COLO829 (cell line): ENCODE measurements at places on chromosomes 5 and 9.
A peak's percentile ranks its signal among the peaks of the same experiment; 100 is the strongest.

DNA sequence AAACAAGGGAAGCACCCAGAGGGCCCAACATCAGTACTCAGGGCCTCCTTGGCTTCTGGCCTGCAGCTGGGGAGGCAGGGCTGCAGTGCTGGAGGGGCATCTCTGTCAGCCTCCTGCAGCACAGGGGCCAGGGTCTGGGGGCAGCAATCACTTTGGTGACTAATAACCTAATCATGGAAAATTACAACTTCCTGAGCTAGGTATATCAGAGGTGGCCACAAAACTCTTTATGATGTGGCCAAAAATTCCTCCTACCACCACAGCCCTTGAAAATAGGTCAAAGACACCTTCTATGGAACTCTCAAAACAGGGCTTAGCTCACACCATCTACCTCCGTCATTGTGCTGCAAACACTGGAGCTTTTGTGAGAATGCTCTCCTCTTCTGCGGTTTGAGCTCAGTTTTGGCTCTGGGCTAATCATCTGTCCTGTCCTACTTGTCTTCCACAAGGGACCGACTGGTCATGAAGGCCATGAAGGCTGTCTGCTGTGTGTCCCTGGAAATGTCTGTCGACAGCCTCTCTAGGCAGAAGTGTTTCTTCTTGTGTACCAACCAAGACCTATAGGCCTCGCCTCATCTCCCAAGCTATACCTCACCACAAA is 28.6 kb downstream of the CSF2 start:
- no peak for DNase-seq

DNA sequence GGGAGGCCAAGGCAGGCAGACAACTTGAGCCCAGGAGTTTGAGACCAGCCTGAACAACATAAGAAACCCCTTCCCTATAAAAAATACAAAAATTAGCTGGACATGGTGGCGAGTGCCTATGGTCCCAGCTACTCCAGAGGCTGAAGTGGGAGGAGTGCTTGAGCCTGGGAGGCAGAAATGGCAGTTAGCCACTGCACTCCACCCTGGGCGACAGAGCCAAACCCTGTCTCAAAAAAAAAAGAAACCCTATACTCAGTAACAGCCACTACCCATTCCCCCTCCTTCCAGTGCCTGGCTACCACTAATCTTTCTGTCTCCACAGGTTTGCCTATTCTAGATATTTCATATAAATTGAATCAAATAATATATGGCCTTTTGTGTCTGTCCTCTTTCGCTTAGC is 14.3 kb upstream of the SIL1 start:
- no peak for DNase-seq

- no peak for DNase-seq
Measured at GRCh38 chr5:95809414-95809960, 13.0 kb downstream of the GLRX start.

GRCh38 chr5:172541099-172541772 is 86.9 kb upstream of the SH3PXD2B start:
- no peak for DNase-seq

DNA sequence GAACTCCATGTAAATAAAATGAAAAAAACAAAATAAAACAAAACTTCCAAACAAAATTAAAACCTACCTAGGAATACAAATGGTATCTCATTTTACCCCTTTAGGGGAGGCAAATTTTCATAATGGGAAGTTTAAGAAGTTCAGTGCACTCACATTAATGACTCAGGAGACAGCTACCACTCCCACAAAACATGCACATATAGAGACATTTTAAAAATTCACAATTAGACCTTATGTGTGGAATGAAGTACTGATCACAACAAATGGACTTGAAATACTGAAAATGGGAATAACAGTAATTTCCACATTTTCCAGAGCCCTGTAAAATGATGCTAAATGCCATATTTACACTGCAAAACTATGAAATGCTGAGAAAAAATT is 91.8 kb downstream of the FANCC start:
- no peak for DNase-seq

- no peak for DNase-seq
Measured at GRCh38 chr5:17316970-17317459, 99.6 kb downstream of the BASP1 start.

GRCh38 chr9:89010056-89010455 is 18.8 kb downstream of the S1PR3 start:
- no peak for DNase-seq

GRCh38 chr5:139403418-139403786 is 487 bp downstream of the SPATA24 start:
- no peak for DNase-seq

DNA sequence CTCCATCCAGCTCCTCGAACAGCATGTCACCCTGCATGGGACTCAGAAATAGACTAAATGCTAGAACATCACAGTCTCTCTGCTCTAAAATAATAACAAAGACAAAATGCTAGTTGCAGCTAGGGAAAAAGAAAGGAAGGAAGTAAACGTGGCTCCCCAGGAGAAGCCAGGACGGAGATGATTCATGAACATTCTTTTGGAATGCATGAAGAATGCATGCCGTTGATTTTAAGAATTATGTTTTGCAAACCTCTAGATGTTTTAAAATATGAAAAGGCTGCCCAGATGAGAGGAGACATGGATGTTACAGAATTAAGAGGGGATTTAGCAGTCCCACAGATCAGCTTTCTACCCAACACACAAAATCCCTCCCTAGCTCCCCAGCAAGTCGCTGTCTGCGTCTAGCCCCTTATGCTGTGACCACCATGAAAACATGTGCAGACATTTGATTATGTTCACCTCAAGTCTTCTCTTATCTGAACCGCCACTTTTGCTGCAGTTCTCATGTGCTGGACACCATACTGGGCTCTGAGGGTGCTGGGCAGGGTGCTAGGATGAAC is 139.4 kb upstream of the LMX1B start:
- DNase-seq = no peak

DNA sequence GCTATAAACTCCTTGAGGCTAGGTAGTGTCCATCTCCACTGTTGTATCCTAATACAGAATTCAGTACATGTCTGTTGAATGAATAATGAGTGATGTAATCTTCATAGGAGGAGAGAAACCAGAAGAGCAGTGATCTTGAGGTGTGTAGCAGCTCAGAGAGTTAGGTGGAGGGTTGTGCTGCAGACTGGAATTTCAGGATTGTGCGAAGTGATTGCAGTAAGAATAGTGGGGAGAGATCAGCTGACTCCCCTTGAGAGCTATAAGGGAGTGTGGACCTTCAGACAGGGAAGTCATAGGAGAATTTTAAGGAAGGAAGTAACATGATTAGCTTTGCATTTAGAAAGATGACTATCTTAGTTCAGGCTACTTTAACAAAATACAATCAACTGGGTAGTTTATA is 4.4 kb downstream of the SNX24 start:
- no peak for DNase-seq

- no peak for DNase-seq
Measured at GRCh38 chr5:96995419-96995818, 59.5 kb downstream of the LNPEP start.

GRCh38 chr5:141695627-141696215 is 13.7 kb upstream of the ARAP3 start:
- DNase-seq = peak; percentile 65

- DNase-seq = no peak
Measured at GRCh38 chr5:62065050-62065449, 241.0 kb upstream of the KIF2A start.

- peak; percentile 51 for DNase-seq
Measured at GRCh38 chr5:9207817-9208418, 338.0 kb downstream of the SEMA5A start.

DNA sequence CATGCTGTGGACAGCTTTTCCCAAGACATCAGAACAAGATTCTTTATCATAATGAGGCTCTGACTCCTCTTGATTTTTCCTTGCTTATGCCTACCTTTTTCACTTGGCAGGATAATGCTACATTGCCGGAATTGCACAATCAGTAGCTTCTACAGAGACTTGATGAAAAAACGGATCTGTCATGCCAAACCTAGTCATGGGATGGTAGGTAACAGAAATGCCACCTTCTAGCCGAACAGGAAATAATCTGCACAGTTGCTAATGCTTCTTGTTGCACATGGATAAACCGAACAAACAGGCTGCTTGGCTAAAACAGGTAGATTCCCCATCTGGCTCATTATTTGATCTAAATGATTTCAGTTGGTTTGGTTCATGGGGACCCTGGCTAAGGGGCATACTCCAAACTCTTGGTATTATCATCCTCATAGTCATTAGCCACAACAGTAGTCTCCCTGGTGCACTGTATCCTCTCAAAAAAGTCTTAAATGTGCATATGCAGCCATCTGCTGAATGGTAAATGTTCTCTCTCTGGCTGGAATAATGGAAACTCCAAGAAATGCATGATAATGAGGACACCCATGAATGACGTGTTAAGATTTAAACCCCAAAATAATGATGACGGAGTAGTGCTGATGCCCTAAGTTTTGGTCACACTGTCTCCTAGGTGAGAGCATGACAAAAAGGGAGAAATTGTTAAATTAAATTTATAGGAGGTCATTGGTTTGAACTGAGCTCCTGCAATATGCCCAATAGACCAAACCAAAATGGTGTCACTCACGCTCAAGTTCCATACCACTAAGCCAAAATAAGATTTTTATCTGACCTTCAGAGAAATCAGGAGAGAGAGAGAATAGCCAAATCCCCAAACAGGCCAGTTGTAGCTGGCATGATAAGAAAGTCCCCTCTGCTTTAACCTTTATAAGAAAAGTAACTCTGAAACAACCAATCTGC is 47.0 kb downstream of the RAPGEF1 start:
- no peak for DNase-seq

- peak; percentile 49 for DNase-seq
Measured at GRCh38 chr9:134748591-134748990, 107.0 kb downstream of the COL5A1 start.

DNA sequence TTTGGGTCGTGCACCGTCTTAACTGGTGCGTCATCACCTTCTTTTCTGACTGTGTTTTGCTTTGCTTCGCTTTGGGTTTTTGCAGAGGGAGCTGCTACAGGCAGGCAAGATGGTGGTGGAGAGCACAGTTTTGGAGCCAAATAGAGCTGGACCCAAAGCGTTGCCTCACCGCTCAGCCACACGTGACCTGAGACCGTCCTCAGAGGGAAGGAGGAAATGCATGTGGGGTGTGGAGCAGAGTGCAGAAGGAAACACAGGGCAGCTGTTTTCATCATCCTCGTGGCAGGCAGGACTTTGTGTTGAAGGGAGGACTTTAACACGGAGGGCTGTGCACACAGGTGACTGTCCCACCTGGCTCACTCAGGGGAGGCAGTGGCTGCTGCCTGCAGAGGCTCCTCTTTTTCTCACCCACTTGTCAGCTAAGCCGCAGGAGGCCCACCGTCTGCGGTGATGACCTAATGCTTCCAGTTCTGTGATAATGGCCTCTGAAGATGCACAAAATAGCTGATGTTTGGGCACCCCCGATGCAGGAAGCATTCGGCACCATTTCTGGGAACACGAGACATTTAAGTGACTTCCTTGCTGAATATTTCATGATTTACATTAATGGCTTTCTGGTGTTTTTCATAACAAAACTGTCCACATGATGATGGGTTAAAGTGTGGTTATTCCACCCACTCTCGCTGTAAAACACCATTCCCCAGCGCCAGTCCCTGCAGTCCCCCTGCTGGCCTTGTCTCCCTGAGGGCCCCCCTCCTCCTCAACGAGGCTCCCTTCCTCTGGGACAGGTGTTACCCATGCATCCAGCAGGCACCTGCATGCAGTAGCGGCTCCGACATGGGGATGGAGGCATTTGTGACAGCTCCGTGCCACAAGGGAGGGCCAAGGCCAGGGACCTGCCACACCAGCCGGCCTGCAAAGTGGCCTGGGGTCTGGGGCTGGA is 12.4 kb upstream of the UBAC1 start:
- no peak for DNase-seq

GRCh38 chr9:73995836-73996235 is 501.3 kb upstream of the RORB start:
- peak; percentile 10 for DNase-seq

- DNase-seq = no peak
Measured at GRCh38 chr9:127300886-127301447, 36.4 kb downstream of the GARNL3 start.

DNA sequence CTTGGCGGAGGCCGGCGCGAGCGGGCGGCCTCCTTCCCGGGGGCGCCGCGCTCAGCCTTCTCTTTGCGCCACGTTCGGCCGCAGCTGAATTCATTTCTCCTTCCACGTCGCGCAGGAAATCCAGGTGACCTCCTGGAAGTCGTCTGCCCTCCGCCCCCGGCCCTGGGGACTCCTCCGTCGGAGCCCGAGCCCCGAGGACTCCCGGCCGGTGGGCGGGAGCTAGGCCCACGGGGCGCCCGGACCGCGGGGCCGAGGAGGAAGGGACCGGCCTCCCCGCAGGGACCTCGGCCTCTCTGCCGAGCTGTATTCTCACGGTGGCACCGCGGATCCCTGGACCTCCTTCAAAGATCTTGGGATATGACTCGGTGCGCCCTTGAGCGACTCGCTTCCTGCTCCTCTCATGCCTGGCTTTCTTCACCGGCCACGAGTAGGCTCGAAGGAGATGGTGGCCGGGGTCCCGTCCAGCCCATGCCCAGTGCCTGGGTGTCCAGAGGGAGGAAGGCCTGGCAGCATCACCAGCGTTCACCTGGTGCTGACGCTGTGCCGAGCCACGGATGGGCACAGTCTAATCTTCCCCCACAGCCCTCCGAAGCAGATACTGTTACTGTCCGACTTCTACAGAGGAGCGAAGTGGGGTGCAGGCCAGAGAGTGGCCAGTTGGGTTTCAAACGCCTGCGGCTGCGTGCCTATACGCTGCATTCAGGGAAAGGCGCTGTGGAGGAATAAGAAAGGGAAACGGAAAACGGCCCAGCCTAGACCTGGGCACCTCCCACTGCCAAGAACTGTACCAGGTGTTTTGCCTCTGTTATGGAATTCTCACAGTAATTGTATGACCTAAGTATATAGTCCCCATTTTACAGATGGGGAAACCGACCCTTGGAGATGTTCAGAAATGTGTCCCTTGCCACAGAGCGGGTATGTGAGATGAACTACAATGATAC is 47.3 kb downstream of the PAX5 start:
- DNase-seq = no peak

GRCh38 chr9:135555910-135556309 is 5.6 kb upstream of the PAEP start:
- no peak for DNase-seq

DNA sequence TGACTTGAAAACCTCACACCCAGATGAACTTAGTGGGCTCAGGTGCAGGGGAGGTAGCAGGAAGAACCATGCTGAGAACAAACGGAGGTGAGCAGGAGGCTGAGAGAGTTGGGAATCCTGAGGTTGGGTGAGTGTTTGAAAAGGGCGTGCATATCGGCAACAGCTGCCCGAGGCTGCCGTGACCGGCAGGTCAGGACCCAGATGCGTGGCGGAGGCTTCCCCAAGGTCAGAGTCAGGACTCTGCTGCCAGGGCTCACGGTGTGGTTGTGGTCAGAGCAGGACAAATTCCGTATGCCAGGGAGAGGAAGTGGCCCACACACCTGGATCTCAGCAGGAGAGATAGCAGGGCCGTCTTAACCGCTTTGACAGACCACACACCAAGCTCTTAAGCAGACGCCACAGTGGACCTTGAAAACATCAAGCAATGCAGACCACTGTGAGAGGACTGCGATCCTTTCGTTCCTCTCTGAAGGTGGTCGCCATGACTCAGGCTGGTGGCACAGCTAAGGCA is 43.1 kb downstream of the ADAMTS16 start:
- no peak for DNase-seq
